ENCODE measurements at places on chromosomes 3 and 15. TPM values are rescaled to one million over a fixed set of nuclear protein-coding genes. Genes with fewer than 3 reads are reported as not detected.

The SPESP1 gene
- not detected for total RNA-seq

The VGLL3 gene
- 0.05 TPM for total RNA-seq

- H3K27ac ChIP-seq = no peak overlapping the region
- H3K36me3 ChIP-seq = no peaks in the 10 kb centered on the region
- peaks cover 6% of the 10 kb centered on the region for H3K27me3 ChIP-seq
- DNase-seq = no peak
- no peak overlapping the region for H3K4me3 ChIP-seq
Measured at GRCh38 chr3:156389449-156389950, 165.4 kb downstream of the SSR3 start.

GRCh38 chr3:108845709-108846293 lies 23.2 kb downstream of the TRAT1 start:
- peaks cover 31% of the 10 kb centered on the region for H3K36me3 ChIP-seq
- no peak for DNase-seq
- H3K27me3 ChIP-seq = no peaks in the 10 kb centered on the region
- H3K4me1 ChIP-seq = peaks cover 31% of the 10 kb centered on the region
- peak overlapping the region; percentile 24 for H3K27ac ChIP-seq
- peak overlapping the region; percentile 37 for H3K4me3 ChIP-seq

GRCh38 chr15:31464216-31465082 lies 137.8 kb downstream of the KLF13 start:
- H3K36me3 ChIP-seq = no peaks in the 10 kb centered on the region
- no peak overlapping the region for H3K27ac ChIP-seq
- no peak for DNase-seq
- peaks cover 3% of the 10 kb centered on the region for H3K4me1 ChIP-seq

DNA sequence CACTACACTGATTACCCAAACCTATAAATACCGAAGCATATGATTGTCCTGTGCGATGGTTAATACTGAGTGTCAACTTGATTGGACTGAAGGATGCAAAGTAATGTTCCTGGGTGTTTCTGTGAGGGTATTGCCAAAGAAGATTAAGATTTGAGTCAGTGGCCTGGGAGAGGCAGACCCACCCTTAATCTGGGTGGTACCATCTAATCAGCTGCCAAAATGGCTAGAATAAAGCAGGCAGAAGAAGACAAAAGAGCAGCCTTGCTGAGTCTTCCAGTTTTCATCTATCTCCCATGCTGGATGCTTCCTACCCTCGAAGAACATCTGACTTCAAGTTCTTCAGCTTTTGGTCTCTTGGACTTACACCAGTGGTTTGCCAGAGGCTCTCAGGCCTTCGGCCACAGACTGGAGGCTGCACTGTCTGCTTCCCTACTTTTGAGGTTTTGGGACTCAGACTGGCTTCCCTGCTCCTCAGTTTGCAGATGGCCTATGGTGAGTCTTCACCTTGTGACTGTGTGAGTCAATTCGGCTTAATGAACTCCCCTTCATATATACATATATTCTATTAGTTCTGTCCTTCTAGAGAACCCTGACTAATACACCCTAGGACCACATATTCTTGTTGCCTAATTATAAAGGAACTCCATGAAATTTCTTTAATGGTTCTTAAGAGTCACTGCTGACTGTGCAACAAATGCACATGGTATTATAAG lies 31.7 kb downstream of the CSNK1G1 start:
- H3K4me1 ChIP-seq = no peaks in the 10 kb centered on the region
- no peak overlapping the region for H3K4me3 ChIP-seq
- no peak for DNase-seq
- no peaks in the 10 kb centered on the region for H3K27me3 ChIP-seq
- H3K36me3 ChIP-seq = no peaks in the 10 kb centered on the region

DNA sequence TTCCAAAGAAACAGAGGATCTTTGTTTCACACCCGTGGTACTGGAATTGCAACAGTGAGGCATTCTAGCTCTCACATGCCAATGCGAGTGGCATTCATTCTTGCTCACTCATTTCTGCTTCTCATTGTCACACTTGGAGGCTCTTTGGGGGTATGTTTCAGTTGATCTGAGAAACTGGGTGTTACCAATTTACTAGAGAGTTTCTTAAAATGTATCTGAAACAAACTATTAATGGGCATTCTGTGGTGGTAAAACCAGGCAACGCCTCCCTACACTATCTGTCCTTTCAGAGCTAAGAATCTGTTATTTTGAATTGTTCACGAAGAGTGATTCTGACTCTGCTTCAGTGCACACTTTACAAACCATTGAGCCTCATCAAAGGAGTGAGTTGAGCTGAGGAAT lies 140.6 kb upstream of the BHLHE40 start:
- no peak for DNase-seq
- no peak overlapping the region for H3K27ac ChIP-seq
- peaks cover 24% of the 10 kb centered on the region for H3K4me1 ChIP-seq
- peaks cover 16% of the 10 kb centered on the region for H3K36me3 ChIP-seq
- H3K27me3 ChIP-seq = no peaks in the 10 kb centered on the region
- H3K4me3 ChIP-seq = no peak overlapping the region

All from CD4-positive, CD25-positive, alpha-beta regulatory T cell (primary cell).